ENCODE measurements at places on chromosomes 4 and X. TPM values are rescaled to one million over a fixed set of nuclear protein-coding genes. Genes with fewer than 3 reads are reported as not detected.

The HS3ST1 gene
- not detected for polyA plus RNA-seq

GRCh38 chrX:56968980-56969379 is 26.4 kb downstream of the SPIN3 start:
- no peak for DNase-seq

DNA sequence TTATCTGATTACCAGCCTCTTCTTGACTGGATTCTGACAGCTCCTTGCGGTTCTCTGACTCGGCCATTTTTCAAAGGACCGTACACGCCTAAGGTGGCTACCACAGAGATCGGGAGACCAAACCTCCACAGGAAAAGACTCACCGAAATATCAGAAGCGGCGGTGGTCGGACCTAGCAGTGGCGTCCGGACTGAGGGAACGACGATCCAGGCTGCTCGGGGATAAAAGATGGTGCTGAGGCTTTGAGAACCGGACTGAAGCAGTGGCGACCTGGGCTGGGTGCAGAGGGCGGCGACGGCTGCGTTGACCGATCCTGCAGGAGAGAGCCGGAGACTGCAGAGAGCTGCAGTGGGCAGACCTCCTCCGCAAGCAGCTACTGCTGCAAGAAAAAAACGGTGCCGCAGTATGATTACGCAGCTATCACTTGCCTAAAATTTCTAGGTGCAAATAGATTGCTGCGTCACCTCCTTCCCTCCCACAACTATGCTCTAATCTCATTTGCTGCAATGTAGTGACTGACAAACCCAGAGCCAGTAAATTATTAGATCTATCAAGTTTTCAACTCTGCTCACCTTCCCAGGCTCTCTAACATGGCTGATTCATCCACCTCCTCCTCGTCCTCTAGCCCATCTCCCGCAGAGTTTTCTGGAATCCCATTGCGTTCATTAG is at the start of gene NAP1L2:
Gene NAP1L2 (minus strand): TSS at position 426 of the 669 bp plus-strand sequence. CDS start 359 bp downstream, at position 67.
- DNase-seq: no peak

The CFI gene
- polyA plus RNA-seq: 3.0 TPM

- DNase-seq: no peak
These were observed 37.1 kb downstream of the ENOPH1 start for GRCh38 chr4:82467471-82467870.

- no peak for DNase-seq
These were observed 143.5 kb downstream of the MGST2 start for GRCh38 chr4:139808808-139809756.

DNA sequence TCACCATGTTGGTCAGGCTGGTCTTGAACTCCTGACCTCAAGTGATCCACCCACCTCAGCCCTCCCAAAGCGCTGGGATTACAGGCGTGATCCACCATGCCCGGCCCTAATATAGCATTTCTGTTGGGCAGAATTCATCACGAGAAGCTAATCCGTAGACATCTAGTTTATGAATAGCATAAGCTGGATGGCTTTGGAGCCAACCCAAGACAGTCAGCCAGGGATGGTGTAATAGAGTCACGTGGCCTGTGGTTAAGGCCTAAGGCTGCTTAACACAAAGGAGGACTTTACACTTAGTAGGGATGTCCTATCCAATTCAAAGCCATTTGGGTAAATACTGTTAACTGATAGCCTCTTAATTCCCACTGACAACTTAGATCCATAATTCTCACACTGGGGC is 173.6 kb downstream of the RAP1GDS1 start:
- DNase-seq: no peak

The CLTRN gene
- 0.21 TPM for polyA plus RNA-seq

The REPS2 gene
- polyA plus RNA-seq: 0.17 TPM

- DNase-seq: no peak
These were observed 856.3 kb downstream of the RPA4 start for GRCh38 chrX:97740044-97740443.

DNA sequence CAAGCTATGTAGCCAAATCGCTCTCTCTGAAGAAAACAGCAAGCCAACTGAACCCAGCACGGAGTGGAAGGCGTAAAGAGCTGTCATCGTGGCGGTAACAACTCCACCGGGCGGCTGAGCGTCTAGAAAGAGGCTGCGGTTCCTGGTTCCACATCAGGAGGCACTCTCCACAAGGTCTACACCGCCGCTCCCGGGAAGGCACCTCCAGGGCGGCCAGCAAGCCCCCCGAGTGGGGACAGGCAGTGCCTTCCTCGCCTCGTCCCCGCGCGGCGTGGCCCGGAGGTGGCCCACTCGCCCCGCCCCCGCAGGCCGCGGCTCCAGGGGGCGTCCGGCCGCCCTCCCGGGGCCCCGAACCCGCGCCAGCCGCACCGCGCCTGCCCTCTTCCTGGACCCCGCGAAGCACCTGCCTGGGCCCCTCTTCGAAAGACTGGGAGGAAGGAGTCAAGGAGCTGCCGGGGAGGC is 755 bp downstream of the KLHL8 start:
- no peak for DNase-seq

GRCh38 chr4:90060039-90060438 is 67.2 kb upstream of the CCSER1 start:
- no peak for DNase-seq

The FANCB gene
- 0.78 TPM for polyA plus RNA-seq

GRCh38 chrX:51257490-51257889 is 75.1 kb upstream of the NUDT10 start:
- DNase-seq: no peak

The PLS3 gene
- polyA plus RNA-seq: 165 TPM

The BMPR1B gene
- 0.16 TPM for polyA plus RNA-seq

- DNase-seq: no peak
These were observed 74.8 kb upstream of the BCOR start for GRCh38 chrX:40172401-40173142.

GRCh38 chr4:56908206-56909085 is 746 bp downstream of the REST start:
- DNase-seq: no peak

DNA sequence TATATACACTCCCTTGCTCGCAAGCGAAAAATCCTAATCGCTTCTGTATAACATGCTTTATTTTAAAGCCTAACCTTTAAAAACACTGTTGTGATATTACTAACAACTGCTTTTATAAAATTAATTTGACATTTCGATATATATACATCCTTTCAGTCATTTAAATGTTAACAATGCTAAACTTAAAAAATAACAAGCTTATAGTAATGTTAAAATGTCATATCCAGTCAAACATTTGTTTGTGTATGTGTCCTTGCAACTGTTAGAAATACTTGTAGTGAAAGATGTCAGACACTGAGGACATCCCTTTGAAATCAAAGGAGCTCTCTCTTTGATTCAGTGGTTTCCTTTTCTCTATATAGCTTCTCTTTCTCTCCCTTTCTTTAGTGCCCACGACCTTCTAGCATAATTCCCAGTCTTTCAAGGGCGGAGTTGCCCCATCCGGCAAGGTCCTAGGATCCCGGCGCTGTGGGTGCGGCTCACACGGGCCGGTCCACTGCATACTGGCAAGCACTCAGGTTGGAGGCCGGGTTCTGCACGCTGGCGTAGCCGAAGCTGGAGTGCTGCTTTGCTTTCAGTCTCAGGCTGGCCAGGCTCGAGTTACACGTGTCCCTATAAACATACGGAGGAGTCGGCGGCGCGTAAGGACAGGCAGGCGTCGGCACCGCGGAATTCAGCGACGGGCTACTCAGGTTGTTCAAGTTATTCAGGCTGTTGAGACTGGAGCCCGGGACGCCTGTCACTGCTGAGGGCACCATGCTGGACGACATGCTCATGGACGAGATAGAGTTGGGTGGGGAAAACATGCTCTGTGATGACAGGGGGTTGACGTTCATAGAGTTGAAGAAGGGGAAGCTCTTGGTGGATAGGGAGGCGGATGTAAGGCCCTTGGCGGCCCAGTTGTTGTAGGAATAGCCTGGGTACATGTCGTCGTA is 5.0 kb downstream of the PITX2 start:
- no peak for DNase-seq

GRCh38 chrX:118864063-118864635 is 40.5 kb downstream of the ZCCHC12 start:
- DNase-seq: no peak

DNA sequence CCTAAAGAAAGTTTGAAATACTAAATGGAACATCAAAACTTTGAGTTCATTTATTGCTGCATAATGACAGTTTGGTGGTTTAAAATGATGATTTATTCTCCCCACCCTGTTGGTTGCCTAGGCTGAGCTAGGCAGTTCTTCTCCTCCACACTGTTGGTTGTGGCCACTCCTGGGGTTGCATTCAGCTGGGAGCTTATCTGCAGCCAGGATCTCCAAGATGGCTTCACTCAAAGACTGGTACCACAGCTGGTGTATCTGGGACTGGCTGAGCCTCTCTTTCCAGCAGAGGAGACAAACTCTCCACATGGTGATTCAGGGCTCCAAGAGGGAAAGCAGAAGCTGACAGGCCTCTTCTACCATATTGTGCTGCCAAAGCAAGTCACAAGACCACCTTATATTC is 33.1 kb downstream of the MSL3 start:
- DNase-seq: no peak

DNA sequence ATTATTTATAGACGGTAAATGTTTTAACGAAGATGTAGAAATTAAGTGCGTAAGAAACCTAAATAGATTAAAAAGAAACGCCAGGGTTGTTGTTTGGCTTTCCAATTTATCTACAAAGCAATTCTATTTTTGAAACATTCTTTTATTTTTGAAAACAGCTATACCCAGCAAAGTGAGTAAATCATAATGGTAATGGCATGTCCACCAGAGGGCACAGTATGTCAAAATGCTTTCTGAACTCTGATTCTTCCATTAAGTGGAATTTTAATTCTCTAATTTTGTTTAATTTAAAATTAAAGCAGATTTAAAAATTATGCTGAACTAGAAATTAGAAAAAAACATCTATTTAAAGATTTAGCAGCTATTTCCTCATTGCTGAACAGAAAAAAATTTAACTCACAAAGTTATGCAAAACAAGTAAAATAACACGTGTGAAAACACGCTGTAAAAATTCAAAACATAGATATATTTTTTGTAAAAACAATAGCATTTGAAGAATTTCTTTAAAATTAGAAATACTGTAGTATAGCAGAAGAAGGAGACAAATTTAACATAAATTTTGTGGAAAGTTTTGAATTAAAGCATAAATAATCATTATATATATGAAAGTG is 26.5 kb downstream of the RASSF6 start:
- DNase-seq: no peak

DNA sequence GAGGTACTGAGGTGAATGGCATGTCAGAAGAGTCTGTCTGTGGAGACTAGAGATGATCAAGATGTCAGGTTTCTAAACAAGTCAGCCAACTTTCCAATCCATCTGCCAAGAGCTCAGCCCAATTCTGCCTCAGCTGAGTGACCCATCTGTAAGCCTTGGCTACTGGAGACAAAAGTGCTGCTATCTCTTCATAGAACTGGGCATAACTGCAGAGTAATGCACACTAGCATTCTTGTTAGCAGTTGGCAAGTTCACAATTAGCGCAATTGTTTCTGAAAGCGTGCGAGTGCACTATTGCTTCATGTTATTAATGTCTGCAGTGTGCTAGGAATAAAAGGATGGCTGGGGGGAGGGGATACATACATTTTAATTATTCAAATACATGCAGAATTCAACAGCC is 32.9 kb upstream of the SH3D19 start:
- no peak for DNase-seq
